ENCODE measurements at places on chromosomes 1 and 21.
A peak's percentile ranks its signal among the peaks of the same experiment; 100 is the strongest.

DNA sequence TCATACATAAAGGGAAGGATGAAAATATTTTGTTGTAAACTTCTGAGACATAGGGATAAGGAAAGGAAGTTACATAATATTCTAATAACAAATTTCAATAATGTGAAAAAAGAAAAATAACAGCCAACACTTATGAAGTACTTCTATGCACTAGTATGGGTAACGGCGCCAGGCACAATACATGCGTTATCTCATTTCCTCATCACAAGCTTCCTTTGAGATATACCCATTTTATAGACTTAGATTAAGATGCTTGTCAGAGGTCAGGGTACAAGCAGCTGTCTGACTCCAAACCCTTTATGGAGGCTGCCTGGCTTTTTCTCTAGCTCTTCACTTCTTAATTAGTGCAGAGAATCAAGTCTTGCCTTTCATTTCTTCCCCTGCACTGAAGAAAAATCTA is 41.3 kb downstream of the TCP10L start:
- DNase-seq = no peak

- no peak for DNase-seq
Observed at GRCh38 chr1:23567629-23567995, 8.3 kb upstream of the ID3 start.

GRCh38 chr1:184025242-184025675 is 12.3 kb downstream of the COLGALT2 start:
- DNase-seq = no peak

GRCh38 chr1:159646687-159647086 is 59.1 kb downstream of the APCS start:
- DNase-seq = no peak

- DNase-seq = no peak
Observed at GRCh38 chr1:62373221-62373620, 54.0 kb upstream of the KANK4 start.

DNA sequence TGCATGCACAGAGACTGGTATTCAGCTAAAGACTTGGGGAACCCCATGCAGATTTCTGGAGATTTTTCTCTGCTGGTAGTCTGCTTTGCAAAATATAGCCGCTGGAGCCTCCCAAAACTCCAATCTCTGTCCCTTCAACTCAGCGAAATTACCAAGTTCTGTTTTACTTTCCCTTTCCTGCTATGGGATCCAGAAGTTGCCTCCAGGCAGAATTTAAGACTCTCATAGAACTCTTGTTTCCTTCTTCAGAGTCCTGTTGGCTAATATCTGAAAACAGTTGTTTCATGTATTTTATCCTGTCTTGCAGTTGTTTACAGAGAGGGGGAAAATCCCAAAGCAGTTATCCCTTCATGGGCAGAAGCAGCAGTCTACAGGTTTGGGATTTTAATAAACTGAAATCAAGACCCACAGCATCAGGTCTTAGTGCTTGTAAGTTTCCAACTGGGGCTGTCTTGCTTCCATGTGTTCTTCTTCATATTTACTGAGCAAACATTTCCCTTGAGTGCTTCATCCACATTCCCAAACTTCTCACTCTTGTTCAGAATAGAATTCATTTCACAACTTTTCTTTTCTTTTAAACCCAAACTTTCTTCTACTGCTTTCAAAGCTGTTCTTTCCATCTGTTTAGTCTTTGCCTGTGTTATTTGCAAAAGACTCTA is 221.3 kb upstream of the DMRTA2 start:
- DNase-seq = no peak

GRCh38 chr1:108848806-108849205 is 8.1 kb downstream of the AKNAD1 start:
- no peak for DNase-seq

- no peak for DNase-seq
Observed at GRCh38 chr1:40593449-40594186, 62.2 kb downstream of the ZNF684 start.

- DNase-seq = no peak
Observed at GRCh38 chr1:227218870-227219573, 99.3 kb downstream of the CDC42BPA start.

DNA sequence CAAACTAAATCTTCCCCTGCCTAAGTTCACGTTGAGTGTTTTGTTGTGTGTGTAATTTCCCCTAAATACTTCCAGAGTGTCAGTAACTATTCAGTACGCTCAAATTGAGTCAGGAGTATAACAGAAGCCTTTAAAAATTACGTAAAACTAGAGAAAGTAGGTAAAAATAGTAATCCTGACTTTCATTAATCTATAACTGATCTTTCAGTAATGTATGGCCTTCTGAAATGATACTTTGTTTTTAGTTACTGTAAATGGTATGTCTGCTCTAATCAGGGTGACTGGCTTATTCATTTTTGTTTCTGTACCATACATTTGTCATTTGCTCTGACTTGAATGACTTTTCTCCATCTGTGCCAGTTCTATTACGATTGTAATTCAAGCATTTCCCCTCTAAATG is 29.4 kb downstream of the MIER1 start:
- no peak for DNase-seq

GRCh38 chr1:98969798-98970490 is 34.7 kb downstream of the PLPPR5 start:
- no peak for DNase-seq

DNA sequence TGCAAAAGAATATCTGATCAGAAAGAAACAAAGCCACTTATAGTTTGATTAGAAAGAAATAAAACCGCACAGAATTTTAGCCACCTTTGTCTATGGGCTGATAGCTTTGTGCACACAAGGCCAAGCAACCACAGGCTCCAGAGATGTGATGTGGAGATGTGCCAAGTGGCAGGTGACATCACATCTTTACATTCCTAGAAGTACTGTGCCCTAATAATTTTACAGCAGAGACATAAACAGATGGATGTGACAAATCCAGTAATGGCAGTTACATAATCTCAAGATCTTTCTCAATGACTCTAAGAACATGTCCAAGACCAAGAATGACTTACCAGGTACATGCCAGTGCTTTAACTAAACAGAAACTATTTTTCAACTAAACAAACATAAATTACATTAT is 159.5 kb downstream of the LTN1 start:
- no peak for DNase-seq

DNA sequence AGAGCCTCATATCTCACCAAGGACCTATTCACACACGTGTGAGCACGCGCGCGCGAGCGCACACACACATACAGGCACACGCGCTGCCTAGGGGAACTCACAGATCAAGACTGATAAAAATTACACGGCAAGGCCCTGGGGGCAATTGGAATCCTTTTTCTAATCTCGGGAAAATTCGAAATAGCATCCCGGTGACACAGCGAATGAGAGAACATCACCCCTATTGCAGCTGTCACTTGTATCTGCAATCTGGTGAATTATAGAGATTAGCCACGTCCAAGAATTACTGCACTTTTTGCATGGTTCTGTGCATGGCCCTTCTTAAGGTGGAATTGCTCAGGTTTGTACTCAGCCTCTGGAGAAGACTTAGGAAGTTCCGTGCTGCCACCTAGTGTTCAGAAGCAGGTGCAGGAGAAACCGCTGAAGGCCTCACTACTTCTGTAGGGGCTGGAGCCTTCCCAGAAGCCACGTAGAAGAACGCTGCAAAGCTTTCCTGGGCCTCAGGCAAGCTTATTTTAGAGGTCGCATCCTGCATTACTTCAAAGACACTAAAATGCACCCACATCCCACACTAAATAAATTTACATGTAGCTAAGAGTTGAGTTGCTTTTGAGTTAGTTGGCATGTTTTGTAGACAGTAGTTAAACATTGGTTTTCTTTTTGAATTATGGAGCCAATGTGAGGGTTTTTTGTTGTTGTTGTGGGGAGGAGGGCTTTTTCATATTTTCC is 229.2 kb upstream of the CAMK1G start:
- peak; percentile 74 for DNase-seq

DNA sequence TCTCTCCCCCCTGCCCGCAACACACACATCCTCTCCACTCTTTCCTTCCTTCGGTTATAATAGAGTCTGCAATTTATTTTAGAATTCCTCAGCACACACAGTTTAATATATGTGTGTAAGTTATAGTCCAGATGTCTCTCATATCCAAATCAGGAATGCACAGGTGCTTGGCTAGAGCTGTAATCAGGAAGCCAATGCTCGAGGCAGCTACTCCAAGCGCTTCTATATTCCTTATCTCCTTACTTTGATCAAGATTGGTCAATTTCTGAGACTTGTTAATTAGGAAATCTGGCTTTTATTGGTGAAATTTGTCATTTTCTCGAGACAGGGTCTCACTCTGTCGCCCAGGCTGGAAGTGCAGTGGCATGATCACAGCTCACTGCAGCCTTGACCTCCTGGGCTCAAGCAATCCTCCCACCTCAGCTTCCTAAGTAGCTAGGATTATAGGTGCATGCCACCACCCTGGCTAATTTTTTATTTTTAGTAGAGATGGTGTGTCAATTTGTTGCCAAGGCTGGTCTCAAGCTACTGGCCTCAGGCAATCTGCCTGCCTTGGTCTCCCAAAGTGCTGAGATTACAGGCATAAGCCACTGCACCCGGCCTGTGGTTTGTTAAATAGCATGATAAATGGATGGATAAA is 27.7 kb downstream of the RPL5 start:
- DNase-seq = no peak

- no peak for DNase-seq
Observed at GRCh38 chr1:87515781-87516180, 187.1 kb downstream of the LMO4 start.

DNA sequence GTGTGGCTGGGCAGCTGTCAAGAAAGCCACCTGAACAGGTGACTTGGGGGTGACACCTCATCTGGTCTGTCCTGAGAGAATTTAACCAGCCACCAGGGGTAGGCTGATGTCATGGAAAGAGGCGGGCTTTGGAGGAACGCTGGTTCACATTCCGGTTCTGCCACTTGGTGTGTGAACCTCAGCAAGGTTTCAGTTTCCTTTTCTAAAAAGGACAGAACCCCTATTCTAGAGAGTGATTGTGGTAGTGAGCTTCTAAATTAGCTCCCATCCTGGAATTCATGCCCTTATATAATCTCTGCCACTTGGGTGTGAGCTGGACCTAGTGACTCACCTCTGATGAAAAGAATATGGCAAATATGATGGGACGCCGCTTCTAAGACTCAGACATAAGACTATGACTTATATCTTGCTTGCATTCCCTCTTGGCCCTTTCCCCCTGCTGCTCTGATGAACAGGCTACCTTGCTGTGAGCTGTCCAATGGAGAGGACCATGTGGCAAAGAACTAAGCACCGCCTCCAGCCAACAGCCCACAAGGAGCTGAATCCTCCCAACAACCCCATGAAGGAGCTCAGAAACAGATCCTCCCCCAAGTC is 332.1 kb downstream of the RRAGC start:
- DNase-seq = no peak

GRCh38 chr1:232662910-232663309 is 33.0 kb upstream of the SIPA1L2 start:
- no peak for DNase-seq

DNA sequence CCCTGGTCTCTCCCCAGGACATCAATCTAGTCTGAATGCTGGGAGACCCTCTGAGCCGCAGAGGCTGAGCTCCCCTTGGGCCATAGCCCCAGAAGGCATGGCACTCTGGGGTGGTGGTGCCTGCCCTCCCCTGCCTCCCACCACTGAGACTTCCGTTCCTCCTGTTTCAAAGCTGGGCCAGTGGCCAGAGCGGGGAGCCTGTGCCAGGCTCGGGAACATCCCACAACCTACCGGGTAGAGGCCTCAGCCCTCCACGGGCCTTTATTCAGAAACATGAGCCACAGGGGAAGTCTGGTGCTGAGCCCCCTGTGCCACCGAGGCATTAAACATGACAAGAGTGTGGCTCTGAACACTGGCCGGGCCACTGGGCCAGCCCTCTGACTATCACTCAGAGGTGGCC is 8.1 kb downstream of the CCDC24 start:
- no peak for DNase-seq

- DNase-seq = no peak
Observed at GRCh38 chr1:8425150-8425780, 107.4 kb downstream of the SLC45A1 start.

DNA sequence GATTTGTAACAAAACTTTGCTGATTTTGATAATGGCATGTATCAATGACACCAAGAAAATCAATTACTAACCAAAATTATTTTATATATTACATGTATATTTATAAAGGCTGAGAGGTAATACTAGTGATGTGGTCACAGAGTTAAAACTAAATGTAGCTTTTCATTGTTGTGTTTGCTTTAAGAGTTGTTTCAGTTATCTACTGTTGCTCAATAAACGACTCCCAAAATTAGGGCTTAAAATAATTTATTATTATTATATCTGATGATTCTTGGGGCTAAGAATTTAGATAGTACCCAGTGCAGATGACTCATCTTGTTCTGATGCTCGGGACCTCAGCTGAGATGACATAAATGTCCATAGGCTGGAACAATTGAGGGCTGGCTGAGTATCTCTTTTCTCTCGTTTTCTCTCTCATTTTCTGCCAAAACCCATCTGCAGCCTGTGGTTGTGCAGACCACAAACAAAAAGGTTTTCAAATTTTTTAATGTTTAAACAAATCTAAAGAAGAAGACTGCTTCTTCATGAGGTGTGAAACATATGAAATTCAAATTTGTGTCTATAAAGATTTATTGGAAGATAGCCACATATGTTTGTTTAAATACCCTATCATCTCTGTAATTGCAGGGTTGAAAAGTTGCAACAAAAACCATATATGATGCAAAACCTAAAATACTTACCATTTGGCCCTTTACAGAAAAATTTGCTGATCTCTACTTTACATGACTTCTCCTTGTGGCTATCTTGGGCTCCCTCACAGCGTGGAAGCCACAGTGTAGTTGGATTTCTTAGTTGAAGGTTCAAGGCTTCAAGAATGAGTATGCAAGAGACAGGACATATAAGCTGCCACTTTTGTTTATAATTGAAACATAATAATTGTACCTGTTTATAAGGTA is 14.8 kb upstream of the PTPRC start:
- DNase-seq = no peak

DNA sequence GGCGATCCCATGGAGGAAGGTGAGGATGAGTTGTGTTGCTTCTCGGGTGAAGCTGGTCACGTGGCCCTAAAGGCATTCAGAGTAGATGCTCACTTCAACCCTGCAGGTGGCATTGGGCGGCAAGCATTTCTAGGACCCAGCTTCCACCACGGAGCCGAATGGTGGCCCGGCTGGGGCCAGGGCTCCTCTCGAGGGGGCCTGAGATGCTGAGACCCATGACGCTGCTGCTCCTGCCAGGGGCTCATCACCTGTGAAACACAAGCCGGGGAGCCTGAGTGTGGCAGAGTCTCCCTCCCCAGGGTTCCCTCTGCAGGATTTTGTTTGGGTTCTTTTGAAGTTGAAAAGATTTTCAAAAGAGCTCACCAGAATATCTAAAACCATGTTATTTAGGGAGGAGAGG is 41.2 kb downstream of the ABCG1 start:
- DNase-seq = no peak

- DNase-seq = no peak
Observed at GRCh38 chr1:55679971-55680370, 464.8 kb upstream of the USP24 start.
